ENCODE measurements at places on chromosomes 5 and 9.

DNA sequence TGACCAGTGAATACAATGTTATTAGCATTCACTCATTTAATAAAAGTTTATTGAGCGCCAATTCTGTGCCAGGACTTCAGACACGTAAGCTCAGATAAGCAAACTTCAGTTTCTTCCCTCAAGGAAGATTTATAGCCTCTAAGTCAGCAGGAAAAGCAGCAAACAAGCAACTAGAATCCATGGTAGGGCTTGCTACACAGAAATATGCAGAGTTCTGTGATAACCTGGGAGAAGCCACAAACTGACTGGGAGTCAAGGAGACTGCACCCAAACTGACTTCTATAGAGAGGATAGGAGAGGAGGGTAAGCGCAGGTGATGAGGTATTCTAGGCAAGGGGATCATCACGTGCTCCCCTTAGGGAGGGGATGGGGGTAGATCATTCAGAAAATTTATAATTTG, 1.4 kb upstream of the OGN start:
- DNase-seq: no peak

GRCh38 chr5:91178461-91178860, 204.7 kb downstream of the ARRDC3 start:
- no peak for DNase-seq

- no peak for DNase-seq
Measured at GRCh38 chr5:39240750-39241149, 21.4 kb upstream of the FYB1 start.

- no peak for DNase-seq
Measured at GRCh38 chr5:94623011-94623410, 4.5 kb downstream of the SLF1 start.

GRCh38 chr5:137206030-137206715, 293.0 kb downstream of the SPOCK1 start:
- no peak for DNase-seq

DNA sequence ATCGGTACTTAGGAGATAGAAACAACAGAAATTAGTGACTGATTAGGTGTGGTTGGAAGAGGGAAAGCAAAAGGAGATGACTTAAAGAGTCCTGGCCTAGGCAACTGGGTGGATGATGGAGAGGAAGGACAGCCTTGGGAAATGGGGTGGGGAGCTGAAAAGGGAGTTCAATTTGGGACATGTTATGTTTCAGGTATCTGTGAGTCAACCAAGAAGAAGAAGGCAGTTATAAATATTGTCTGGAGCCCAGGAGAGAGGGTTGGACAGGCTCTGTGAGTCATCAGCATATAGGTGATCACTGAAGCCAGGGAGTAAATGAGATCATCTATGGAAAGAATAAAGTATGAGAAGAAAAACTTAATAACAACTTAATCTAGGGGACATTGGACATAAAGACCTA, 357.7 kb downstream of the NPR3 start:
- DNase-seq: no peak

GRCh38 chr9:100066539-100066938, 32.3 kb downstream of the ERP44 start:
- DNase-seq: no peak

DNA sequence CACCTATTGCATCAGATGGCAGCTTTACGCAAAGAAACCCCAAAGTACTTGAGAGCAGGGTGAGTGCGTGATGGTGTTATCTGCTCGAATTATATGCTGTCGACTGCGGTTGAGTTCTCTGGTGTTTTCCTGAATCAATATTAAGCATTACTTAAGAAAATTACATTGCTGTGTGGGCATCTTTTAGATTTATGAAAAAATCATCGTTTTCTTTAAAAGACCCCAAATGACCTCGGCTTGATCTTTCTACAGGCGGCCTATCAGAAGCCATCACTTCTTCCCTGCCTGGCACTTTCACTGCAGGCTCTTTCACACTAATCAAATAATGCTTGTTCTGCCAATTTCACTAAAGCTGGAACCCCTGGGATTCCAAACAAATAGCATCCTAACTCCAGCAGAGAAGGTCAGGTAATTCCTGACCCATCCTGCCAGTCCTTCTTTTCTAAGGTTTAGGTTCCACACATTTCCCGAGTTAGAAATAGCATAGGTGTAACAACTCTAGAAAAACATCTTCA, 1.7 kb downstream of the UBE2QL1 start:
- DNase-seq: no peak

- no peak for DNase-seq
Measured at GRCh38 chr9:96554801-96555566, 64.7 kb downstream of the CDC14B start.

DNA sequence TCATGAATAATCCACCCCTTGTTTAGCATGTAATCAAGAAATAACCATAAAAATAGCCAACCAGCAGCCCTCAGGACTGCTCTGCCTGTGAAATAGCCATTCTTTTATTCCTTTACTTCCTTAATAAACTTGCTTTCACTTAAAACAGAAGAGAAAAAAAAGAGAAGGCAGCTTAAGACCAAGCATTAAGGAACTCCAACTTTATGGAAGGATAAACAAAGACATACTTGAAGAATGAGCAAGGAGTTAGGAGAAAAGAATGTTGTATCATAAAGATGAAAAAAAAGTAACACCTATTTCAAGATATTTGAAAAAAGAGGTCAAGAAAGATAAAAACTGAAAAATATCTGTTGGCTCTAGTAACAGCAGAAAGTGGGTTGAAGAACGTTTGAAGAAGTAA, 107.6 kb downstream of the RNF180 start:
- no peak for DNase-seq

GRCh38 chr5:172901012-172901780, 58.0 kb upstream of the RPL26L1 start:
- DNase-seq: no peak

- no peak for DNase-seq
Measured at GRCh38 chr9:9913276-9913832, 699.4 kb downstream of the PTPRD start.

GRCh38 chr5:91307048-91307447, 76.1 kb downstream of the ARRDC3 start:
- no peak for DNase-seq

DNA sequence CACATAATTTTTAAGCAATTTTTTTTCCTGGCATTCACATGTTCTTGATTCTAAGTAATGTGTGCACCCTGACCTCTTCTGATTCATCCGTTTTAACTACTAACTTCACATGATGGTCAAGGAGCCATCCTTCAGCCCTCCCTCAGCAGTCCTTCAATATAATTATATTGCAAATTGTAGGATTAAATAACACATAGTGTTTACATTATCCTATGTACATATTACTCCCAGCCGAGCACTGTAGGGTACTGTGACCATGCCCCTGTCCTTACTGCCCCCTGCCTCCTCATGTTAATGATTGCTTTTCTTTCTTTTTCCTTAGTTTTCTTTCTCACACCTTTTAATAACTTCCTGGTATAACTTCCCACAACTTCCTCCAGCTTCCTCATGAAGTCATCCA, 96.3 kb upstream of the FANCC start:
- no peak for DNase-seq

DNA sequence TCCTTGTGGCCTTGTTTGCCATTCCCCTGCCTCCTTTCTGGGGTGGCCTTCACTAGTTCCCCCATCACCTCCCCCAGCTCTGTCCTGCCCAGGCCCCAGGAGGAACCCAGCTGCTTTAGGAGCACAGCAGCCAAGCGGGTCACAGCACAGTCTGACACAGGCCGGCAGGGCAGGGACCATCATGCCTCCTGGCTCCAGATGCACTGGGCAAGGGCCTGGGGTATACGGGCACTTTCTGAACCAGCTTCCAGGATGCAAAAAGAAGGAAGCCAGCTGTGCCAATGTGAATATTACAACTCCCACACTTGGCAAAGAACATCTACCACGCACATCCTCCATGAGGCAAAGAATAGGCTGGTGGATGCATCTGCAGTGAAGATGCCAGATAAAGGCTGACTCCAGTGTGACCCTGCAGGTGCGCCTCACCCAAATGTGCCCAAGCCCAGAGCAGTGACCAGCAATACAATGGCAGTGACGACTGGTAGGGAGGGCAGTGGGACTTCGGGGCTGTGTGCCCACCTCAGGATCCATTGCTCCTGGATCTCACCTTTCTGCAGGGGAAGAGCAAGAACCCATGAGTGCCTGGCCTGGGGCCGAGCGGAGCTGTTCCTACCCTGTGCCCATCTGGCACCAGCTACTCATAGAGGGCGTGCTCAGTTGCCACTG, 6.3 kb upstream of the IL3 start:
- DNase-seq: no peak

GRCh38 chr5:159262859-159263568, at the start of gene UBLCP1:
TSS of gene UBLCP1 (plus strand) at chr5:159263290. CDS start at chr5:159268916, 5,626 bp downstream.
- DNase-seq: peak; percentile 81

- no peak for DNase-seq
Measured at GRCh38 chr5:131877873-131878272, 67.6 kb downstream of the MEIKIN start.

DNA sequence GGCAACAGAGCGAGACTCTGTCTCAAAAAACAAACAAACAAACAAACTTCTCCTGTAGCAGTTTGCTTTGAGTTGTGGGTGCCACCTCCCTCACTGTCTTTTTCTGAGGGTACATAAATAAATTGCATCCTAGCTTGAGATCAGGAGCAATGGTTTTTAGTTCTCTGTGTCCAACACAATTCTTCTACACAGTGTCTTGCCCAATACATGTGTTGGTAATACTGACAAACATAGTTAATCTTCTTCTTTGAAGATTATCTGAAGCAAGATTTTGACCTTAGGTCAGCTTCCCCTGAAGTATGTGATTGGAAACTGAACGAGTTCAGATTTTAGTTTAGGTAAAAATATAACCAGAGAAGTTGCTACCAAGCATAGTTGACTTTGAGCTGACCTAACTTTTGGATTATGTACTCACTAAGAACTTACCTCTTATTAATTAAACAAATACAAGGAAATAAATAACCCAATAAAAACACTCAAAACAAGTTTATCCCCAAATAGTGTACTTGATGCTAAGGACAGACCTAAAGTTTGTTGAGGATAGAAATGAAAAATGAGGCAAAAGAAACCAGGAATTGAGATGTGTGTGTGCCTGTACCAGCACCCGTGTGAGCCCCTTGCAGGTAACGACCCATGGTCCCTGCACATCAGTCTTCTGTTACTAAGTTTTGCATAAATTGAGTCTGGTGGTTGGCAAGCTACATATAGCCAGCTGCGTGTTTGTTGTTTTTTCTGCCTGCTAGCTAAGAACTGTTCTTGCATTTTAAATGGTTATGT, 16.2 kb downstream of the TJP2 start:
- DNase-seq: no peak

- DNase-seq: no peak
Measured at GRCh38 chr5:566636-567309, 42.5 kb upstream of the SLC9A3 start.

DNA sequence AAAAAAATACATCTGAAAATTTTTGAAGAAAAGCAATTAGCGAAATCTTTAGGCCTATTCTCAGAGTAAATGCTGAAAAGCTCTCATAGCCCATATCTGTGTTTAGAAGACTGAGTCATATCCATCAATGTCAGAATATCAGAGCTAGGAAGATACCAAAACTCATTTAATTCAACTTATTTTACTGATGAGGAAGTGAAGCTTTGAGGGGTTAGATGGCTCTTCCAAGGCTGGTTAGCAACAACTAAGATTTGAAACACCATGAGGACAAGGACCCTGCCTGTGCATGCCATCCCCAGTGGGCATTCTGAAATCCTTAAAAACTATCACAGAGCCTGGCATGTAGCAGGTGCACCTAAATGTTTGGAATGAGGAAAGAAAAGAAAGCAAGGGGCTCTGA, 2.5 kb downstream of the FREM1 start:
- DNase-seq: no peak

DNA sequence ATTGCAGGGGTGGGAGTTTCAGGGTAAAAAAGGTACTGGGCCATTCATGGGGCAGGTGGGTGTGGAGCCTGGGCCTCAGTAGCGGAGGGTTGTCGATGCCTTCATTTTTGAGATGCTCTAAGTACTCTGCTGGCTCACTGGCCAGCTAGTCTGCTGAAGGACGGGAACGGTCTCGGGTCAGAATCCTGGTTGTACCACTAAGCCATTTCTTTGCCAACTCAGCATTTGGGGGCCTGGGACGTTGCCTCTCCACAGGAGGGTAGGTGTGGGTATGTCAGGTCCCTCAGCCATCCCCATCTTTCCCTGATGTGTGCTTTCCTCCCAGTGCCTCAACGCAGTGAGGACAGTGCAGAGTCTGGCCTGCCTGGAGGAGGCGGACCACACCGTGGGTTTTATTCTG, 25.1 kb downstream of the SH3GLB2 start:
- DNase-seq: no peak

DNA sequence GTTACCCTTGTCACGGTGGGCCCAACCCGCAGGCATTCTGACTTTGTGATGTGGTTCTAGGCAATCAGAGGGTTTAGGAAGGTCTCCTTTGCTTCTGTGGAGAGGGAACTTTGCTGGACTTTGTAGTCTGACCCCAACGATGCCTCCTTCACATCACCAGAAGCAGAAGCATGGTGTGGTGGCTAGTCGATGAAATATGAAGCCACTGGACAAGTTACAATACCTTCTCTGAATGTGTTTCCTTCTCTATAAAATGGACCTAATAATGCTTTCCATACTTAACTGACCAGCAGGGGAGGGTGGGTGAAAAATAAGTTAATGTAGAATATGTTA, 607 bp downstream of the SPEF2 start:
- DNase-seq: no peak

GRCh38 chr5:76607353-76607871, 15.8 kb downstream of the F2RL2 start:
- no peak for DNase-seq

DNA sequence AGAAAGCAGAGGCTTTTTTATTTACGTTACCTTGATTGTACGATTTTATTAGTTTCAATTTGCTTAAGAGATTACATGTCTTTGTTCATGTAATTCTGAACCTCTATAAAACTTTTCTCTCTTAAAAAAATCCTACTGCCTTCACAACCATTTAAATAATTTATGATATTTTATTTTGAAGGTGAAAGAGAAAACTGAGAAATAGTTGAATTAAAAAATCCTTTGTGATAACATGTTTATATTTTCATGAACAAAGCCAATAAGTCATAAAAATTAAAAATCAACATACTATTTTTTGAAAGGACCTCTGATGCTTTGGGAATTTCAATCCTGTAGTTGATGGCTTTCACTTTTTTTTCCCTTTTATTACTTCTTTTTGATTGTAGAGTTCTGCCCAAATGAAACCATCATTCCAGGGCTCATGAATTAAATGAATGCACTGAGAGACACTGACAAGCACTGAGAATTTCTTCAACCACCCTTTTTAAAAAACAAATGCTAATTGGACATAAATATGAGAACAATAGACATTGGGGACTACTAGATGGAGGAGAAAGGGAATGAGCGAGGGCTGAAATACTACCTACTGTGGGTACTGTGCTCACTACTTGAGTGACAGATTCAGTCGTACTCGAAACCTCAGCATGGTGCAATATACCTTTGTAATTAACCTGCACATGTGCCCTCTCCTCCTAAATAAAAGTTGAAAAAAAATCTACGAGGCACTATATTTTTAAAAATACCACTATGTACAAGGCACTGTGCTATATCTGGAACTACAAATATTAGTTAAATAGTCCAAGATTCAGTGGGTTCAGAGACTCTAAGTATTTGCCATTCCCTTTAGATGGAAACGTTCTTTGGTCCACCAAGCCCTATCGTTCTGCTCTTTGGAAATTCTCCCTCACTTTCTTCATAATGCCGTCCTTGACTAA, 5.9 kb downstream of the CDKN2A start:
- no peak for DNase-seq

Measured in activated T-cell treated with anti-CD3 and anti-CD28 coated beads, Interleukin-2, amount 50 U/mL, for 72 hours (primary cell).